NAMALWA (cell line): ENCODE measurements at places on chromosomes 2 and 18.

- no peak for DNase-seq
Observed at GRCh38 chr18:26304511-26304910, 78.3 kb downstream of the TAF4B start.

DNA sequence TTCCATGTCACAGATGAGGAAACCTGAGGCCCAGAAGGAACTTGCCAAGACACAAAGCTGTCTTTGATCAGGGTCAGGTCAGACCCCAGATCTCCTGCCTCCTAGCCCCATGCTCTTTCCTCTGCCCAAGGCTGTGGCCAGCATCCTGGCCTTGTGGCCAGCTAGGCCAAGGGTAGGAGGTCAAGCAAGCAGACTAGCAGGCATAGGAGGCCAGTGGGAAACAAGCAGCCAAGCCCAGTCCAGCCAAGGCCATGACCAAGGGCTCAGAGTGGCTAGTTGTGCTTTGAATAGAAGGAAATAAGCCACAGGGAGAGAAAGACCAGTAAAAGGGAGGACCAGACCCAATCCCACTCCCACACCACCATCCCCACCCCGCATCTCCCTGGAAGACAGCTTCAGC, 30.4 kb downstream of the KCNK3 start:
- DNase-seq: no peak

DNA sequence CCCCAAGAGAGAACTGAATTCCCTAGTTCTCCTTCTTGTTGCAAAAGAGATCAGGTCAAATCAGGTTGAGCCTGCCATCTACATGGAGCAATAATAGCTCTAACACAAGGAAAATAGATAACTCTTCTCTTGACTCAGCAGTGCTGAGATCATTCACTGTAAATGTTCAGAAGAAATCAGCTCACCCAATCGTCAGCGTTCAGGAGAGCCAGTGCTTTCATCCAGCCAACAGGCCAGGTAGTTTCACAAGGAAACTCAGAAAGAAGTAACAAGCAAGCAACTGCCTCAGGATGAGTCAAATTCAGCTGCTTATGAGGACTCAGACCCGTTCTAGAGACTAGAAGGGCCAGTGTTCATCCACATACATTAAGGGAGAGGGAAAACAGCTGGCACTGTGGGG, 5.9 kb downstream of the LMAN2L start:
- DNase-seq: no peak

DNA sequence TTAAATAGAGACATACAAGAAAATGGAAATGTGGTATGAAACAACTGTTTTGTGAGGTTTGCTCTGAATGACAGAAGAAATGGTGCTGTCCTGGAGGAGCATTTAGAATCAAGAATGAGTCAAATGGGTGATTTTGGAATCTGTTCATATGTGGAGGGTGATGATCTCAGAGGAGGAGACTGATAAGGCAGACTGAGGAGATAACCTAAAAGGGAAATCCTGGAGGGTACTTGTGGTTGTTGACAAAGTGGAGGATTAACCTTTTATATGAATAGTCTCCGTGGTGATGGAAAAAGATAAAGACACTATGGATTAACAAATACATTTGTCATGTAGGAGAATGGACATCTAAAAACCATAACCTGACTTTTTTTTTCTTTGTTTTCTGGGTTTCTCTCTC, 74.1 kb downstream of the MMADHC start:
- DNase-seq: no peak

- DNase-seq: no peak
Observed at GRCh38 chr2:201432621-201433393, 18.5 kb downstream of the TRAK2 start.

- no peak for DNase-seq
Observed at GRCh38 chr2:35852-36251, 10.5 kb downstream of the FAM110C start.

GRCh38 chr2:47725808-47726207, 57.1 kb upstream of the MSH6 start:
- peak; percentile 39 for DNase-seq

DNA sequence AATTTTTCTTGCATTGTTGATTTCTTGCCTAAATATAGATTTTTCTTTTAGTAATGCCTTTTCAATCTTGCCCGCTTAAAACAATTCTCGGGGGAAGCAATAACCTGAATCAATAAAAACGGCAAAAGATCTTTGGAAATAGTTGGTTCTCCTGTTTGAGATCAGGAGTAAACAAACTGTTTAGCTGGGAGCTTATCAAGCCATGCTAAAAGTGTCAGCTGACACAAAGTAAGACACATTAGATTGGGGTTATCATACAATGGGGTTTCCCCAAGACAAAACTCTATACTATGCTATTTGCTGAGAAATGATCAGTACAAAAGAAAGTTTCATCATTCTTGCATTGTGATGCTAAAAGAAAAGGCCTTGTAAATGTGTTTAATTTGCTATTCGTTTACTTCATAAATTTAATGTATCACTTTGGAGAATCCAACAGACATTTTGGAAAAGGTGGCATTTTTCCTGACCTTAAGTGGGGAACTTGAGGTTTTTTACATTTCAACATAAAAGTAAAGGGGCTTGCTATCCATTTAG, 46.5 kb downstream of the ATIC start:
- no peak for DNase-seq

DNA sequence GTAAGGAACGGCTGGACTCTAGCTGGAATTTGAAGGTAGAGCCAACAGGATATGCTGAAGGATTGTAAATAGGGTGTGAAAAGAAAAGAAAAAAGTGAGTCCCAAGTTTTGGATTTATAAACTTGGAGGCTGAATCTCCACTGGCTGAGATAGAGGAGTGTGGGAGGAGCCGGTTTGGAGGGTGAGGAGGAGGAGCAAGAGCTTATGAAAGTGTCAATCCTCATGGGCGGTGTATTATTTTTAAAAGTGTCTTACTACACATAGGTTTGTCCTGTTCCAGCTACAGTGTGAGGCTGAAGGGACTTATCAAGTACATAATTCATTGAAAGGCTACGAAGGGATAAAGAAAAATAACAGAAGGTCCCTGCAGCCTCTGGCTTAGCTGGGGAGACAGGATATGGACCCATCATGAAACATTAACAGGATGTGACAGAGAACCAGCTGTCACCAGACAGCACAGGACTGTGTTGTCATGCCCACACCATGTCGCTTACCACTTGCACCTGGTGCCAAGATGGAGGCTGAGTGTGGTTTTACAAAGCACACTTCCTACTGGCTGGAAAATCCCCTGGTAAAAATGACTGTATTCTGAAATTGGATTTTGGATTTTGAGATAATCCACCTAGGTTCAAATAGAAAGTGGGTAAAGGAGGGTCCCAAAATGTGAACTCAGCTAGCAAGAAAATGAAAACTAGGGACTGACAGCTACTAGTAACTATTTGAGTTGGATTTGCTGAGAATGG, 2.5 kb upstream of the MREG start:
- peak; percentile 92 for DNase-seq

DNA sequence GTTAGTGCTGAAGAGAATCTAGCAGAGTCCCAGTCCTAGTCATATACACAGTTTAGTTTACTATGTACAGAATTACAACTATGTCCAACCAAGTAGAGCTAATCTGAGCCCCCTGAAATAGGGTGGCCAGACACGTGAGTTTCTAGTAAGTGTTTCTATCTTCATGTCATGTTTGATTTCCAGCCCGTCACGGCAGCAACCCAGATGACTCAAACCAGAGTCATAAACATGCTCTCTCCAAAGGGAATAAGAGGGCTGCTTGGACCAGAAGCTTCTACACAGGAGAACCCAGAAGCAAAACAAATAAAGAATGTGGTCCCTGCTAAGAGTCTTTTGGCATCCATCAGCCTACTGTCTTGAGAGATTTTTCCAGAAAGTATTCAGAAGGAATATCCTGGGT, 64.9 kb upstream of the WIPF1 start:
- DNase-seq: no peak

DNA sequence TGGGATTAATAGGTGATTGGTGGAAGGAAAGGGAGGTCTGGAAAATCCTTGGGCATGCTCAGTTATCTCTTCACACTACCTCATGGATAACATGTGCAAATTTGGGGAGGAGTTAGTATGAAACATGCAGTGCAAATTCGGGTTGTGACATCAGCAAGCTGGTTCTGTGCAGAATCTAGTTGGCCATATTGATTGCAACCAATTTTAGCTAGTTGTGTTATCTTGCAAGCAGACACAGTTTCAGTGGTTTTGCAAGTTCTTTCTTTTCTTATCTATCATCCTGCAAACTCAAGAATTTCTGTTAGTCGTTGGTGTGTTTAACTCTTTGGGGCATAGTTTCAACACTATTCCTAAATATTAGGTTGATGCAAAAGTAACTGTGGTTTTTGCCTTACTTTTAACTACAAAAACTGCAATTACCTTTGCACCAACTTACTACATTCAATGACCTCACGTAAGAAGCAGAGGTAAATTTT, 135.4 kb downstream of the PTH2R start:
- DNase-seq: no peak

DNA sequence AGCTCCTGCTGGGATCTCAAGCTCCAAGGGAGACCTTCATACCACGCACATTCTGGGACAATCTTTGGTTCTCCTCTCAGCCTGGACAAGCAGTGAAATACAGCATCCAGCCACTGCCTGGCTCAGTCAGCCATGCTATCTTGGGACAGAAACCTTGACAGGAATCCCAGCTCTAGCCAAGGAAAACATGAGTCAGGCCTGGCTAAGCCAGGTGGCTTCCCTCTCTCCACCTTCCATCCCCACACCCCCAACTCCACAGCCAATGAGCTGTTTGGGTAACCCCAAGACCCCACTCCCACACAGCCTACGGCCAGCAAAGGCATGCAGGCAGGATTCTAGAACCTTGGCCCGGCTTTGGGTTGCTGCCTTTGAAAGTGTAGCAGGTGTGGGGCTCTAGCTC, 64.9 kb downstream of the MCFD2 start:
- no peak for DNase-seq

- DNase-seq: no peak
Observed at GRCh38 chr2:101619191-101619591, 78.3 kb upstream of the MAP4K4 start.

DNA sequence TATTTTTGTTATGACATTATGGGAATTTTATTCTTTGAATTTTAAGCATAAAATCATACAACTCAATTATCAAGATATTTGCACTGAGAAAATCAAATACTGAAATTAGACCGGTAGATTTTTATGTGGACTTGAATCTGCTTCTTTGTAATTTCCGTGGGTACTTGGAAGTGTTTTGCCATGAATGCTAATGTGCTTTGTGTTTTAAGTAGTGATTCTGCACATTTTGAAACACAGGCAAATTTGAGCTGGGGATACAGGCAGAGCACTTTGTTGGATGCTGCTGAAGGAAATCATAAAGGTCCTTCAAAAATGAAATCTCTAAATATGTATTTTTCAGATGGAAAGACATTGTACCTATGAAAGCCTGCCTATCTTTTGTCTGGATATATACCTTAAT, 446.3 kb upstream of the POU3F3 start:
- DNase-seq: no peak

DNA sequence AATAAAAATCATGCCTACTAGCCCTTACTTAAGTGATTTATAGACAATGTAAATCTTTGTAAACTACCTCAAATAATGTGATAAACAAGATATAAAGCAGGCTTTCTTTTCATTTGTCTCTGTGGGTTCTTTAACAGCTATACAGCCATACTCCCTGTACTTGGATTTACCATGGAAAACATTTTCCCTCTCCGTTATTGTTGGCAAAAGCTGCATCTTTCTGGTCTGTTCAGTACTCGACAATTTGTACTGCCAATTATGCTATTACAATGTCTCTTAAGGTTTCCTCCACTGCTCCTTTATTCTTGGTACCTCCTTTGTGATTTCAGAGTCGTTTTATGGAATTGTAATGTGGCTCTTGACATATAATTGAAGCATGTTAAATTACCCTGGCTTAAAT, 426.3 kb upstream of the PKDCC start:
- no peak for DNase-seq

DNA sequence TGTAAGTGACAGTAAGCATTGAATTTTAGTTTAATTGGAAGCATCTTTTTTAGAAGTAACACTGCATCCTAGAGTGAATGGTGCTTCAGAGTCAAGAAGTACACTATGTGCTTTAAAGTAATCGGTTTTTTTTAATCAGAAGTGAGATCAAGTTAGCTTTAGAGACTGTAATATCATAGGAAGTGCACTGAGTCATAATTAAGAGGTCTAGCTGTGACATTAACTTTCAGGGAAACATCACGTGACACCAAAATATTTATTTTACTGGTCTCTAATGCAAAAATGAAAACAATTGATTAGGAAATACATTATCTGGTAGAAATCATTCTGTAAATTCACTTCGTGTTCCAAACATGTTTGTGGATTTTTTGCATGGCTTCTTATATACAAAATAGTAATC, 55.3 kb upstream of the KYNU start:
- no peak for DNase-seq

DNA sequence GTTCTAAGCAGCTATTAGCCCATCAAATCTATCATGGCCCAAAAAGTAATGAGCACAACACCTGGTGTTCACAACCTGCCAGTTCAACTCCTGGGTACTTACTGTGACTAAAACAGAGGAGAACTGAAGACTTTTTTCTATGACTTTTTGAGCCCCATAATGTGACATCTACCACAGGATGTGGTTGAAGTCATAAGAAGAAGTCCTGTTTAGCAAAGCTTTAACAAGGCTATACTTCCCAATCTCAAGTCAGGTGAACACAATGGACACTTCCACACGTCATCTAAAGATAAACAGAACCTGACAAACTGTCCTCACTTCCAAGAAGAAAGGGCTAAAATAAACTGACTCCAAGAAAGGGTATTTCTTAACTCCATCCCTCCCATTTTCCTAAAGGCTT, 138.8 kb downstream of the ATAD2B start:
- DNase-seq: peak; percentile 16

- no peak for DNase-seq
Observed at GRCh38 chr2:108629417-108629816, 89.9 kb upstream of the RANBP2 start.

GRCh38 chr2:106572541-106573450, 85.6 kb downstream of the CD8B2 start:
- DNase-seq: peak; percentile 27

- DNase-seq: peak; percentile 20
Observed at GRCh38 chr2:75604484-75604883, 42.1 kb upstream of the MRPL19 start.

- DNase-seq: no peak
Observed at GRCh38 chr2:112636605-112637288, 9.0 kb upstream of the SLC20A1 start.

DNA sequence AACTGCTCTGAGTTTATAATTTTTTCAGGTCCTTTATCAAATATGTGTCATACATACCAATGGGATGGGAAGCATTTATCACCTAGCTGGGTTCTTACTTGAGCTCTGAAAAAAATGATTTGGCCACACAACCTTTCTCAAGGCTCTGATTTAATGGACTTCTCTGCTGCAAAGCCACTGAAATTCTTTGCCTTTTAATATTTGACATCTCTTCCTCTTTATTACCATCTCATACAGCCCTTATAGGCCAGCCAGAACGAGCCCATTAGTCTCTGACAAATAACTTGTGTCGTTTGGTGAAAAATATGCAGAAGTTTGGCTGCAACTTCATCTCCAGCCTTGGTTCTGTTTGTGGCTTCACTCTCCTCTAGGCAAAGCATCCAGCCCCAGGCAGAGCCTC, 249.1 kb downstream of the ATAD2B start:
- no peak for DNase-seq
